ENCODE measurements at places on chromosomes 6 and 20.

DNA sequence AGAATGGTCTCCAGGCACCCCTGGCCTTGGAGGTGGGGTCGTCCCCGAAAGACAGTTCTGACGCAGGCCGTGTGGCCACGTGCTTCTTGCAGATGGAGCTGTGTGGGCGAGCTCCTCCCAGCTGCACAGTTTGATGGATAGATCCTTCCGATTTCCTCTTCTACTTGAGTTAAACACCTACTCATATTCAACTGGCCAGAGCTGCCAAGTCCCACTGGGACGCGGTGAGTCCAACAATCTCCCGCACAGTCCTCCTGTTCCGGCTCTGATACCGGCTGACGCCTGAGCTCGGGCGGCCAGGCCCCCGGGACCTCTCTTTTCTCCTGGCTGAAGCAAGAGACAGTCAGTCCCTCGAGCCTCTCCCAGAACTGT is 57.9 kb upstream of the DACT2 start:
- no peak for DNase-seq

DNA sequence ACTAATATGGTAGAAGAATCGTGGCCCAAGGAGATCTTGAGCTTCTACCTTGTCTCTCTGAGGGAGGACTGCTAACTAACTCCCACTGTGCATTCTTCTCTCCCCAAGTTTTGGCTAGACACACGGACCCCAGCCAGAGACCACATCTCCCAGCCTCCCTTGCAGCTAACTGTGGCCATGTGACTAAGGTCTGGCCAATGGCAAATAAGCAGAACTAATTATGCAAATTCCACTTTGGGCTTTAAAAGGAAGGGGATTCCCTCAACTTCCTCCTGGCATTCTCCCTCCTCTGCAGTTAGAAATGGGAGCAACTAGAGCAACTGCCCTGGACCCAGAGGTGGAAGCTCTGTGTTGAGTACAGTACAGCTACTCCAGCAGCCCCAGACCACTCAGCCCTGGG is 15.4 kb downstream of the BPIFA2 start:
- no peak for DNase-seq

- no peak for DNase-seq
These were observed 45.8 kb upstream of the DST start for GRCh38 chr6:56688521-56688920.

DNA sequence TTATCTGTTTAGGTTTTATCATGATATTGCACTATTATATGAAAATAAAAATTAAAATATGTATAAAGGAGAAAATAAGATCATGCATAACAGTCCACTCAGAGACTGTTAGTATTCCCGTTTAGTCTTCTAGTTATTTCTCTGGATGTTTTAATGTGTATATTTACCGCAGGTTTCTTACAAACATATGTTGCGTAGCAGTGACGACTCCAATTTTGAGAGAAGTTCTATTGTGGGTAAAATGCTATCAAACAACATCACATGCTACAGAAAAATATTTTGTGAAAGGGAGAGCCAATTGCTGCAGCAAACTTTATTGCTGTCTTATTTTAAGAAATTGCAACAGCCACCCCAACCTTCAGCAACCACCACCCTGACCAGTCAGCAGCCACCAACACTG is 72.4 kb upstream of the NXT1 start:
- no peak for DNase-seq

DNA sequence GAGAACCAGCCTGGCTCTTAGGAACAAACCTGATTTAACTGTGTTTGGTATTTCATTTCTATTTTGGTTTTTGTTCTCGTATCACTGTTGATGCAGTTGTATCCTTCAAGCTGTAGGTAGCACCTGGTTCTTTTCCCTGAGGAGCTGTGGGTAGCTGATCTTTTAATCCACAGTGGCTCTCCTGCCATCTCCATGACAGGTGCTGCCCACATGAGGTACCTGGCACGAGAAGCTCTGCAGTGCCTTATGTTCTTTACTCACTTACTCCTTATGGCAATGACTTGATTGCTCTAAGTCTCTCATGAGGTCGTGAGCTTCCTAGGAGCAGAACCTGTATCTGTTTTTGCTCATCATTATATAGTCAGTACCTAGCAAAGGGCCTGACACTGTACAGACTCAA is 74.3 kb upstream of the EMILIN3 start:
- DNase-seq, result no peak
